Activated CD8-positive, alpha-beta T cell treated with anti-CD3 and anti-CD28 coated beads, Interleukin-2, amount 10 ng/mL, durations not matched to agents 7 days and 5 days (primary cell): ENCODE measurements at places on chromosomes 13 and 19. TPM values are rescaled to one million over a fixed set of nuclear protein-coding genes. Genes with fewer than 3 reads are reported as not detected.

DNA sequence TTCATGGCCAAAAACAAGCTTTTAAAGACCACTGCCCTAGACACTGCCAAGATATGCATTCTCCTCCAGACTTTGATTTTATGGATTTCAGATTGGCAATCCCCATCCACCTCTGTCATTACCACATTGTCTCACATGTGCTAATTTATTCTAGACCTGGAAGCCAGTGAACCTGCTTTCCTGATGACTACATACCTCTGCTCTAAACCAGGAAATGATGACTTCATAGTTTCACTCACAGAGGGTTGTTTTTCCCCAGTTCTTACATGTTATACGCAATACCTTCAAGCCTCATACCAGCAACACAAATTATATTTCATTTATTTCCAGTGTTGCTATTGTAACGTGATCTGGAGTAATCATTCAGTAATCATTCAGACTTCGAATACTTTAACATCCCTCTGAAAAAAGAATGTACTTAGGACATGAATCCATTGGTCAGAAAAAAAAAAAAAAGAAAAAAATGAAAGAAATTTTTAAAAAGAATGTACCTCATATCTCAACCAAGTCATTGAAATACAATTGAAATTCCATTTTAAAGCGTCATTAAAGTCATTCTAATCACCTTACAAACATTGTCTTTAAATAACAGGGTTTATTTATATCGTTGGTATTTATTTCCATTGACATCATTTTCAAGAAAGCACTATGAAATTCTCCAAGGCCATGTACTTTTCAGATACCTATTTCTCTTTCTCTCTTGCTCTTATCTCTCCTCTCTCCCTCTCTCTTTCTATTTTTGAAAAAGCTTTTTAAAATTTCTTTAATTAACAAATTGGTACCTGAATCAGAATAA is 33.4 kb upstream of the KLF5 start:
- H3K36me3 ChIP-seq, result peaks cover 5% of the 10 kb centered on the region
- no peak for DNase-seq
- H3K4me3 ChIP-seq, result no peak overlapping the region
- peaks cover 3% of the 10 kb centered on the region for H3K4me1 ChIP-seq
- H3K27me3 ChIP-seq, result no peaks in the 10 kb centered on the region

GRCh38 chr13:43307921-43308433 is 284.6 kb downstream of the DNAJC15 start:
- no peaks in the 10 kb centered on the region for H3K36me3 ChIP-seq
- no peak overlapping the region for H3K4me3 ChIP-seq
- H3K27ac ChIP-seq, result no peak overlapping the region

DNA sequence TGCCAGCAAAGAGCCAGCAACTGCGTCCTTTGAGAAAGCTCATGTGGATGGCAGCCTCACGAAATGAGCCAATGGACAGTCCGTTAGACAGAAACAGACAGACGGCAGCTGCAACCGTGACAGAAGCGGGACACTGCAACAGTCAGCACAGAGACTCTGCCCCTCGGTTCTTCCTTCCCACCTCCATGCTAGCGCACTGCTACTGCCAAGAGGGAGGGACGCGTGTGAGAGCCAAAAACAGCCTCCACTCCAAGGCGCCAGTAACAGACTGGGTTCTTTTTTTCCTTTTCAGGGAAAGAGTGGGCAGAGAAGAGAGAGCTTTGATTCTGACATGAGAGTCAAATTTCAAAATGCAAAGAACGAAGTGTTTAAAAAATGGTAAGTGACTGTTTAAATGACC is 77.5 kb downstream of the SERP2 start:
- no peaks in the 10 kb centered on the region for H3K27me3 ChIP-seq
- DNase-seq, result no peak
- no peaks in the 10 kb centered on the region for H3K36me3 ChIP-seq
- H3K4me3 ChIP-seq, result no peak overlapping the region
- no peak overlapping the region for H3K27ac ChIP-seq

DNA sequence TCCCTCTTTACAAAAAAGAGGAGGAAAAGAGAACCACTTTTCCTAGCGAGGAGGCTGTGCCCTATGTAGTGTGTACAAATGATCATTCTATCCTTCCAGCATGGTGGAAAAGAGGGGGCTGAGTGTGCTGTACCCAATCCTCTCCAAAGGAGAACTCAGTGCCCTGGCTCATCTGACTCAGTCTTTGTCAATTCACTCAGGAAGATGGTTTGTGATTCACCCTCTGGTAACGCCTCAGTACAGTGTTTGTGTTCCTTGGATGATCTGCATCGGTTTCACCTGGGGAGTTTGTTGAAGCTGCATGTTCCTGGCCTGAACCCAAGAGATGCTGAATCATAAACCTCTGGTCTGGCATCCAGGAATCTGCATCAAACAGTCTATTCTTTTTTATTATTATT is 18.3 kb upstream of the ENOX1 start:
- no peaks in the 10 kb centered on the region for H3K4me1 ChIP-seq
- peaks cover 6% of the 10 kb centered on the region for H3K27me3 ChIP-seq
- H3K27ac ChIP-seq, result no peak overlapping the region
- no peak for DNase-seq
- H3K36me3 ChIP-seq, result no peaks in the 10 kb centered on the region
- no peak overlapping the region for H3K4me3 ChIP-seq

Gene HCN2
- total RNA-seq, result 1.3 TPM

Gene CEACAM3
- total RNA-seq, result not detected

Gene PLIN4
- total RNA-seq, result not detected
